ENCODE measurements at places on chromosomes 2 and 18.

- no peak for DNase-seq
These were observed 100.9 kb downstream of the BAZ2B start for GRCh38 chr2:159515441-159515840.

DNA sequence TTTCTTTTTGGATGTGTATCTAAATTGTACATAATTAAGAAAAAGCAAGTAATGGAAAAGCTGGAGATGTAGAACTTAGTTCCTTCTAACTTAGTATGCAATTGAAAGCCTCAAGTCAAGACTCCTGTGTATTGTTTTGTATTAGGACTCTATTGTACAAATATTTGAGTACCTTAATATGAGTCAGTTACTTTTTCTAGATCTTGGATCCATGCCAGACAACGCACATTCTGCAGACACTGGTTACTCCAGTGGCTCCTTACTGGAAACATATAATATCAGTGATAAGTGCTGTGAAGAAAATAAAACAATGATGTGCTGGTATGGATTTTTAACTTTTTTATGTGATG lies 1.5 kb downstream of the SLC39A10 start:
- DNase-seq, result no peak

- DNase-seq, result no peak
These were observed 178.1 kb downstream of the BARD1 start for GRCh38 chr2:214631406-214631805.

DNA sequence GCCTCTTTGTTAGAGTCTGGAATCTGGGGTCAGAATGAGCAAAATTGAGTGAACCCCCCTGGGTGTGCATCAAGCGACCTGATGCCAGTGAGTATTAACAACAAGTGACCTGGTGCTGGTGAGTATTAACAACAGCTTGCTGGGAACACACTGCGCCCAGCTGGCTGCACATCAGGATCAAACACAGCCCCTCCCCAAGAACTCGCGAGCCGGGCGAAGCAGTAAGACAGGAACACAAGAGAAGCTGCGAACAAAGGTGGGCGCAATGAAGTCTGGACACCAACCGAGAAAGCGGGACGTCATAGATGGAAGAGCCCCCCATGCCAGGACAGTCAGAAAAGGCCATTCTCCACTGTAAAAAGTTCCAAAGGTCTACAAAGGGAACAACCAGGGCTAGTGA lies 34.3 kb downstream of the CRACDL start:
- no peak for DNase-seq

Measured in stimulated activated CD4-positive, alpha-beta T cell treated with anti-CD3 and anti-CD28 coated beads, Interleukin-15, amount 100 ng/mL, for 1 hour (primary cell).